ENCODE measurements at places on chromosomes 6 and 20. TPM values are rescaled to one million over a fixed set of nuclear protein-coding genes. Genes with fewer than 3 reads are reported as not detected.

Gene IL17A
- total RNA-seq: not detected

Gene PAQR8
- total RNA-seq: 0.17 TPM

Gene HECA
- 15.0 TPM for total RNA-seq

Gene ABHD16B
- total RNA-seq: not detected

Gene IDH3B
- total RNA-seq: 78.5 TPM

Gene PRPH2
- total RNA-seq: 0.50 TPM

Gene FAM83B
- total RNA-seq: 52.2 TPM

Gene CLPSL2
- not detected for total RNA-seq

Gene CD93
- not detected for total RNA-seq

Gene CASP8AP2
- 10.8 TPM for total RNA-seq

Gene CENPQ
- total RNA-seq: 2.8 TPM

Gene MAFB
- total RNA-seq: 6.5 TPM

Gene BPIFB2
- not detected for total RNA-seq

Gene ZKSCAN4
- 3.6 TPM for total RNA-seq

Gene FERMT1
- total RNA-seq: 128 TPM

Gene ZNF334
- total RNA-seq: 1.1 TPM

Gene CD24
- 299 TPM for total RNA-seq

Gene LY6G5C
- not detected for total RNA-seq

Gene CALHM4
- not detected for total RNA-seq

Gene CRISP2
- not detected for total RNA-seq

Gene ZC2HC1B
- total RNA-seq: not detected

Gene PHACTR1
- total RNA-seq: not detected

Gene PGC
- not detected for total RNA-seq

Gene RGS17
- total RNA-seq: 0.50 TPM

Gene BMP5
- total RNA-seq: not detected

Gene PCED1A
- 20.2 TPM for total RNA-seq

Gene HLA-DQA2
- total RNA-seq: not detected

Gene RGS19
- 9.5 TPM for total RNA-seq

Gene ENPP3
- total RNA-seq: not detected

Gene FUT9
- total RNA-seq: under 0.01 TPM

Gene DYNLT2
- total RNA-seq: 0.72 TPM

Gene BTNL2
- not detected for total RNA-seq

Gene CLVS2
- total RNA-seq: not detected

Gene EDN1
- 11.3 TPM for total RNA-seq

Gene MC3R
- not detected for total RNA-seq

Gene MUCL3
- total RNA-seq: not detected

Measured in mammary epithelial cell (primary cell).